ENCODE measurements at places on chromosomes 7 and 10.

GRCh38 chr10:118832241-118832651 is 77.5 kb upstream of the CACUL1 start:
- DNase-seq = no peak

DNA sequence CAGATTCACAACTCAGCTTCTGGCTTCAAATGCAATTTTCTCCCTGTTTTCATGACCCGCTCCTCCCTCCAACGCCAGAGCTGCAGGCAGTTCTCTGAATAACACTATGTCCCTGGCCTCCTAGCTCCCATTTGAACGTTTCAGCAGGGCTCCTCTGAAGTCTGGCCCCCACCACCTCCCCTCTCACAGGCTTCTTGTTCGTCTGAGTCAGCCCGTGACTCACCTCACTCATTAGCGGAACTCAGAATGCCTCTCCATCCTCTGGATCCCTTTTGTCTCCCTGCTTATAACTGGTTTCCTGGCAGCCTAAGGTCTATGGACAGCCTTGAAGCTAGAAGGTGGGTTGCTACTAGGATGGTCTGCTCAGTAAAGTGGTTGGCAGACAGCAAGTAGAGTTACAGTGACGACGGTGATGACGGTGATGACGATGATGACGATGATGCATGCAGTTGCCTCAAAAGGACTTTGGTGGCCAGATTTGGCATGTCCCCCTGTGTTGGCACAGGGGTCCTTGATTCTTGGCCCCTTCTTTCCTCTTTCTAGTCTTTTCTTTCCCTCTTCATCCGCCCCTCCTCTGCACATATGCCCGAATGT is 83.3 kb upstream of the MKLN1 start:
- no peak for DNase-seq

- DNase-seq = no peak
Measured at GRCh38 chr10:32846974-32847373, 111.1 kb downstream of the ITGB1 start.

DNA sequence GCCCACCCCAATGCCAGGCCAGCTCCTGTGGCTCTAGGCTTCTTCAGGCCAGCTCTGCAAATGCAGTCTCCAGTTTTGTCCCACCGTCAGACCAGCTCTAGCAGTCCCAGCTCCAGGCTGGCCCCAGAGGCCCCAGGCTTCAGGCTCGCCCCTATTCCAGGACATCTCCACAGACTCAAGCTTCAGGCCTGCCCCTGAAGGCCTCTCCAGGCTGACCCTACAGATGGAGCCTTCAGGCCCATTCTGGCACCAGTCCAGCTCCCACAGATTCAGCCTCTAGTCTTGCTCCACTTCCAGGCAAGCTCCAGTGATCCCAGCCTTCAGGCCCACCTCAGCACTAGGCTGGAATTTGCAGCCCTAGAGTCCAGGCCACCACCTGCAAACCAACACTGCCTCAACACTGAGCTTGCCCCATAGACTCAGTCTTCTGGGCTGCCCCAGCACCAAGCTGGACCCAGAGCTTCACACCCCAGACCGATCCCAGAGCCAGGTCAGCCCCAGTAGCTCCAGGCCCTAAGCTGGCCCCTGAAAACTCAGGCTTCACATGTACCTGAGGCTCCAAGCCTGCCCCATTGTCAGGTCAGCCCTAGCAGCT is 170.2 kb downstream of the ITGB1 start:
- no peak for DNase-seq

DNA sequence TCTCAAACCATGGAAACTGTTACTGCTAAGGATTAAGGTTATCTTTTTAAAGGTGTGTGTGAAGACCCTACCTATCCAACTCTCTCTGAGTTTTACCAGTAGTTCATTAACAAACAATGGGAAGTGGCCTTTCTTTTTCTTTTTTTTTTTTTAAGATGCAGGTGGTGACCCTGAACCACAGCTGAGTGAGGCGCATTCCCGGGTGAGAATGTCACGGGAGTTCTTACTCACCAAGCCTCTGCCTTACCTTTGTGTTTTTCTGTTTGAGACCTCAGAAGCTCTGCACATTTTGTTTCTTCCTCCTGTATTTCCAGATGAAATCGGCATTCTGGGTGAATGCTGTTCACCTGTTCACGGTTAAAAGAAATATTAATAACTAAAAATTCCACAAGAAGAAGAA is 2.5 kb downstream of the VIPR2 start:
- DNase-seq = no peak

GRCh38 chr10:128027306-128027705 is 98.9 kb downstream of the MKI67 start:
- DNase-seq = no peak

DNA sequence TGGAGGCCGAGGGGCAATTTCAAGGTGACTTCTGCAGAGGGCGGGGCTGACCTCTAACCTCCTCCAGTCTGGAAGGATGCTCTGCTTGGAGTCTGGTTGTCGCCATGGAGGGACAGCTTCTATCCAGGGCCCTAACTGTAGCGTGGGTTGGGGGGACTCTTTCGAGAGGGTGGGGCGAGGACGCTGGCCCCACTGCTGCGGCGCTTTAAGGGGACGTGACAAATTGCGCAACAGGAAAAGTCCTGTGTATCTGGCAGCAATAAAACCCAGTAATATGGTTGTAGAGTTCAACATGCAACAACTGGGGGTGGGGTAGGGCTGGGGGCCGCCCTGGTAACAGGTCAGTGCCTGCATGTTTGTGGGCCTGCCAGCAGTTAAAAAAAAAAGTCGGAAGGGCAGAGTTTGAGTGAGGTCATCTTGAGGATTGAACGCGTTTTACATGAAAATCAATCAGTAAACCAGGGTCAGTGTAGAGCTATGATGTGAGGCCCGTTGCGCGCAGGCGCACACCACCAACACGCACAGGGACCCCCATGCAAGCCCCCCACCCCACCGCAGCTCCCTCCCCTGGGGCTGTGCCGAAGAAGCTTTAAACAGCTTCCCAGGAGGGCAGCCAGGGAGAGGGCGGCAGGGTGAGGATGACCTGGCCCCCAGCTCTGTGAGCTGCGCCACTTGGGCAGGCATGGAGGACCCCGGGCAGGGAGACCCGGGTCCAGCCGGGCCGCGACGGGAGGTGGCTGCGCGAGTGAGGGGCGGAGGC is 4.3 kb downstream of the SHH start:
- DNase-seq = no peak

- no peak for DNase-seq
Measured at GRCh38 chr10:50497758-50498157, 126.0 kb downstream of the SGMS1 start.

DNA sequence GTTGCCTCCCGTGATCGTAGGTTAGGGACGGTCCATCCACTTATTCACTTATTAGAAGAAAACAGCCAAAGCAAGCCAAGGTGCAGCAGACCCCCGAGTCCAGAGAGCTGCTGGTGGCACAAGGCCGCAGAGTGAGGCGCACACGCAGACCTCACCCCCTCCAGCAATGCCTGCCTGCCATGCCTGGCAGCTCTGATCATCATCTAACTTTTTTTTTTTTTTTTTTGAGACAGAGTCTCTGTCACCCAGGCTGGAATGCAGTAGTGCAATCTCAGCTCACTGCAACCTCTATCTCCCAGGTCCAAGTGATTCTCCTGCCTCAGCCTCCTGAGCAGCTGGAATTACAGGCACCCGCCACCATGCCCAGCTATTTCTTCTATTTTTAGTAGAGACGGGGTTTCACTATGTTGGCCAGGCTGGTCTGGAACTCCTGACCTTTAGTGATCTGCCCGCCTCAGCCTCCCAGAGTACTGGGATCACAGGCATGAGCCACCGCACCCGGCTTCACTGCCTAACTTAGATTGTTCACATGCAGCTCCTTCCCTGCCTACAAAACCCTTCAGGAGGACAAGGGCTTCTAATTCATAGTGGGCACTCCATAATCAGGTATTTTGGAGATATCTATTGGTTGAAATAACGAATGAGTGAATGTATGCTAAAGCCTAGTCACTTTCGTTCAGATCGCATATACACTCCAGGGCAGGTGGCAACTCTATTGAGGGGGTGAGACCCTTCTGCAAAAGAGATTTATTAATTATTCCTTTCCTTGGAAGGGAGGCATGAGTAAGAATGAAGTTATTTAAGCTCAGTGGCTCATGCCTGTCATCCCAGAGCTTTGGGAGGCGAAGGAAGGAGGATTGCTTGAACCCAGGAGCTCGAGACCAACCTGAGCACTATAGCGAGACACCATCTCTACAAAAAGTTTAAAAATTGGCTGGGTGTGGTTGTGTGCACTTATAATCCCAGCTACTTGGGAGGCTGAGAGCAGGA is 15.9 kb downstream of the TRIM56 start:
- no peak for DNase-seq

GRCh38 chr7:93651603-93652159 is 77.2 kb upstream of the CALCR start:
- no peak for DNase-seq

- DNase-seq = no peak
Measured at GRCh38 chr10:68135362-68135761, 26.1 kb downstream of the MYPN start.

DNA sequence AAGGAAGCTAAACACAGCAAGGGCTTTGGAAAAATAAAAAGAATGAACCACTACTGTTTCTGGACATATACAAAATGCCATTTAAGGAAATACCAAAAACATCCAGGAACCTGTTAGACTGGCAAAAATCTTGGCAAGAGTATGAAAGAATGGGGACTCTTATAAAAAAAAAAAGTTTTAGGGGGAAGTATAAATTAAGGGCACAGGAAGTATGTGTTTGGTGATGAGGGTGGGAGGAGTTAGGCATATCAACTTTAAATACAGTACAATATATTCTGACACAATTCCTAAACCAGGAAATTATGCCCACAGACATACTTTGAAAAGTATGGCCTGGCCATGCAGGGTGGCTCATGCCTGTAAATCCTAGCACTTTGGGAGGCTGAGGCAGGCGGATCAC is 74.2 kb downstream of the WAPL start:
- DNase-seq = no peak

DNA sequence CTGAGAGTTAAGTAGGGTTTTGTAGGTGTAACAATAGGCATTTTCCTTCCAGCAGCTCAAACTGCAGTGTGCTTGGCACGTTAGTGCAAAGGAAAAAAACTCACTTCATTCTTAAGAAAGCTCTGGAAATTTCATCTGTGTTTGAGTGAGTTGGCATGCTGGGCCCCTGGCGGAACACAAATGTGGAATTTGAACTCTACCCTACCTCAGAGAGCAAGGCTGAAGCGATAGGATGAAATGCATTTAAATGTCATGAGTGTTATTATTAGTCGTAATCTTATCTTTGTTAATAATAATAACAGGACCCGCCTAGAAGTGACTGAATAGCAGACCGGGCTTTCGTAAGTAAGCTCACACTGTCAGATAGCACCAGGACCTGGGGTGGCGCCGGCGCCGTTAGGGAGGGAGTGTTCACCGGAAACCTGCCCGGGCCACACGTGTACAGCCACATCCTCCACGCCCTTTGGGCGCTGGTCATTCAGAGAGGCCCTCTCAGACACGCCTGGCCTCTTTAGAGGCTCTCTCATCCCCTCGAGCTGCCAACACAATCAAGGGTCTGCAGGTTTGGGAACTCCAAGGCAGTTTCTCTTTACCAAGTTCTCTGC is 63.5 kb downstream of the GRK5 start:
- DNase-seq = no peak

- DNase-seq = no peak
Measured at GRCh38 chr7:47150497-47151260, 431.2 kb downstream of the TNS3 start.

- no peak for DNase-seq
Measured at GRCh38 chr7:920351-921070, 34.0 kb downstream of the ADAP1 start.

Measured in anterior cingulate cortex (tissue), 58 donors.